ENCODE measurements at places on chromosomes 1 and 21.

GRCh38 chr21:28220680-28221079 lies 772.0 kb downstream of the LTN1 start:
- DNase-seq, result no peak

DNA sequence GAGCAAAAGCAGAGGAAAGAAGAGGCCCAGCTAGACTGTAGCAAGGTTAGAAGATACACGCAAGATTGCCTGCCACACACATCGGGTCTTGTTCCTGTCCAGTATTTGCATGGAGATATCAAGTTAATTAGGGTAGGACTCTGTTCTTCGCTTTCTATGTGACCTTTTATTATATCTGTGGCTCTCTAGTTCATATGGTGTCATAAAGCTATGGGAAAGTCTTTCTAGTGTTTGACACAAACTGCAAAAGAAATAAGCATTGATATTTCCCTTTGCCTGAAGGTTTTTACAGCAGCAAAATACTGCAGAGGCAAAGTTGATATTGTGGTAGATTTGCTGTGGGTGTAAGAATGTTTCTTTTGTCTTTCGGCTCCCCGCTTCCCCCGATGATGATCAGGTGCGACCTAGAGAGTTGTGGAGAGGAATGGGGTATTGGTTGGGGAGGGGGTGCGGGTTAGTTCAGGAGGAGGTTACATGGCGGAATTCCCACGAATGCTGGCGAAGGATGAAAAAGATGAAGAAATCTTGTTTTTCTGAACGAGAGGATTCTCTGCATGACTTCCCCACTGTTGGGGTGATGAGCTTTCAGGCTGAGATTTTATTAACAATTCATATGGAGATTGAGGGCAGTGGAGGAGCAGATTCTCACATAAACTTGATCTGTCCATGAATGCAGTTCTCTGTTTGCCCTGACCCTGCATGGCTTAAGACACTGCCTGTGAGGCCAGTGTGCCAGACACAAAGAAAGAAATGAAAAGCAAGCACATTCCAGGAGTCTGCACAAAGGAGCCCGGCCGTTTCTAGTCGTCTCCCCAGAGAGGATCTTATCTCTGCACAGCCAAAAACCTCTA lies 550.2 kb downstream of the USP25 start:
- no peak for DNase-seq

GRCh38 chr1:89942014-89942413 lies 52.9 kb upstream of the ZNF326 start:
- no peak for DNase-seq

DNA sequence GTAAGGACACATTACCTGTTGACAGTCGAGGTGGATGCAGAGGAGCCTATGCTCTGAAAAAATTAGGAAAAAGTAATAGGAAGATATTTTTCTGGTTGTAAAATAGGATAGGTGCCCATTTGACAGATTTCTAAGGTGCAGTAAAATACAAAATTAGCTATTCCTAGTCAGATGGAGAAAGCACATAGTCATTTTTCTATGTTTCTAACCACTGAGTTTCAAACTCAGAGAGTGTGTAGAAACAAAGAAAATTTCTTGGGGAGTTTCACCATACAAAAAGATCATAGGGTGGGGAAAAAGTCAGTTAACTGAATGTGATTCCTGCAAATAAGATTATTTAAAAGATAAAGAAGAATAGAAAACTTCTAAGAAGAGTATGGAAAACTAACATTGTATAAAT lies 666.9 kb downstream of the KCNT2 start:
- DNase-seq, result no peak

DNA sequence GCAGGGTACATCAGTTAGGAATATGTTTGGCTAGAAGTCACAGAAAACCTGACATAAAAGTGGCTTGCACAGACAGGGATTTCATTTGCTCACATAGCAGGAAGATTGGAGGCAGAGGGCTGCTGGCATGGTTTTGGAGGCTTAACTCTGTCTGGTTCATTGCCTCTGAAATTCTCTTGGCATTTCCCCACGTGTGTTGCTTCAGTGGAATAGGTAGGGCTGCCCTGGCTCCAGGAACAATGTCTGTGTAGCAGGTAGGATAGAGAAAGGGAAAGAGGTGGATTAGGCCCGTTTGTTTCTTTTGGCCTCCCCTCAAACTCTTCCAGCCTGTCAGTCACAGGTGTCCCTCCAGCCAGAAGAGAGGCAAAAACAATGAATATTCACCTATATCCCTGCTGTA lies 20.5 kb upstream of the SIPA1L2 start:
- DNase-seq, result no peak

- no peak for DNase-seq
Measured at GRCh38 chr1:241828463-241829021, 19.5 kb upstream of the EXO1 start.
